ENCODE measurements at places on chromosomes 13 and 19.
A peak's percentile ranks its signal among the peaks of the same experiment; 100 is the strongest.

- DNase-seq = no peak
These were observed 368.9 kb downstream of the SLITRK6 start for GRCh38 chr13:85430216-85430794.

GRCh38 chr13:64428196-64428595 lies 2801.9 kb downstream of the PCDH9 start:
- no peak for DNase-seq

DNA sequence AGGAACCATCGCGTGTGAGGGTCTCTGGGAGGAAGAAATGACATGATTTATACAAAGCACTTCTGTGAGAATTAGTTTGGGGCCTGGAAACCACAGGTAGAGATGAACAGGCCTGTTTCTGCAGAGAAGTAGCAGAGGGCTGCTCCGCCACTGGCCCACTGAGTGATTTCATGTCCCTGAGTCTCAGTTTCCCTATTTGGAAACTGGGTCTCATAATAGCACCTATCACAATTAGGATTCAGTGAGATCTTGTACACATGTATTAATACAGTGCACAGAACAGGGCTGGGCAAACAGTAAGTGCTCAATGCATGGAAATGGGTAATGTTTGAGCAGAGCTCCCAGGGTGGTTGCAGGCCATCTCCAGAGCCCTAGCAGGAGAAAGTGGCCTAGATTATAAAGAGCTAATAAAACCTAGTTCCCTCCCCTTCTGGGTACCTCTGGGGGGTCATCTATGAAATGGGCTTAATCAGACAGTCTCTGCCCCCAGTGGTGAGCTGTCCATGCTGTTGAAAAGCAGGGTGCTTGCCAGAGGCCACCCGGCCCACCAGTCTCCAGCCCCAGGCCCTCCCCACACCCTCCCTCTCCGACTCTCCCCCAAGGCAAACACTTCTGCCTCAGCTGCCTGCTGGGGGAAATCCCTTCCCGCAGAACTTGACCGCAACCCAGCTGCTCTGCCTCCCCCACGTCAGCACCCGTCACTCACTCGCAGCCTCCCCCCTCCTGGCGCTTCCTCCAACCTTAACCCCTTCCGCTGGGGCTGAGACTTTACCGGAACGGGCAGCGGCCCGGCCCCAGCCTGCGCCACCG lies 4.5 kb downstream of the BCL3 start:
- peak; percentile 92 for DNase-seq

DNA sequence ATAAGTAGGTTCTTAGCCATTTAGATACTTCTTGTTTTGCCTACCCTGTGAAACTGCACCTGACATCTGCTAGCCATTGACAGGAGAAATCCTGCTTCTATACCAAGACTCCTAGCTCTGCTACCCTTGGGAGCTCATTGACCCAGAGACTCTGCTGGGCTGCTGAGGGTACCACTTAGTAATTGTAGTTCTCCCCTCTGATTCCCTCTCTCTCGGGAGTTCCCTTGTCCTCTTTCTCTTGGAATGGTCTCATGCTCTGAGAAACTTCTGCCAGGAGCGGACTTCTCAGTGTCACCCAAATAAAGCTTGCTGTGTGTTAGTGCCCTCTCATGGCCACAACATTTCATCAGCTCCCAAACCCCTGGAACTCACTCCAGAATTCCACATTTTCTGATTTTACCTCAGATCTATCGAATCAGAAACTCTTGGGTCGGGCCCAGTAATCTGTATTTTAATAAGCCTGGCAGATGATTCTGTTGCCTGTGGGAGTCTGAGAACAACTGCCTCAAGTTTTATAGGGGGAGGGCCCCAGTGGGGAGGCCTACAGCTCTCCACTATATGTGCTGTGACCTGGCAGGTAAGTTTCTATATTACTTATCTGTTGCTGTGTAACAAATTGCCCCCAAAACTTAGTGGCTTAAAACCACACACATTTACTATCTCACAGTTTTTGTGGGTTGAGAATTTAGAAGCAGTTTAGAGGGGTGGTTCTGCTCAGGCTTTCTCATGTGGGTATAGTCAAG lies 221.1 kb downstream of the TDRD3 start:
- DNase-seq = no peak

GRCh38 chr19:35692010-35692409 lies 12.3 kb upstream of the ZBTB32 start:
- no peak for DNase-seq

DNA sequence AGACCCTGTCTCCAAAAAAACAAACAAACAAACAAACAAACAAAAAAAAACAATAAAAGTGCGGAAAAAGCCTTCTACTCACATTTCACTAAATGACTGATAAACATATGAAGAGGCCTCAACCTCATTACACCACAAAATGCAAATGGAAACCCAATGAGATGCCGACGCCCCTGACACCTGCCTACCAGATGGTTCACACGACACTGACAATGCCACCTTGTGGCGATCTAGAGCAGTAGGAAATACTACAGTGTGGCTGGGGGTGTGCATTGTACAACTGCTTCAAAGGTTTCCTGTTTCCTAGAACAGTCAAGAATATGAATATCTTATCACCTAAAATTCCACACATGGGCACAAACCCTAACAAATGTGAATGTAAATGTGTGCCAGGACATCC lies 14.0 kb downstream of the SCGB2B2 start:
- no peak for DNase-seq

GRCh38 chr13:110350509-110350908 lies 43.4 kb downstream of the COL4A2 start:
- no peak for DNase-seq

DNA sequence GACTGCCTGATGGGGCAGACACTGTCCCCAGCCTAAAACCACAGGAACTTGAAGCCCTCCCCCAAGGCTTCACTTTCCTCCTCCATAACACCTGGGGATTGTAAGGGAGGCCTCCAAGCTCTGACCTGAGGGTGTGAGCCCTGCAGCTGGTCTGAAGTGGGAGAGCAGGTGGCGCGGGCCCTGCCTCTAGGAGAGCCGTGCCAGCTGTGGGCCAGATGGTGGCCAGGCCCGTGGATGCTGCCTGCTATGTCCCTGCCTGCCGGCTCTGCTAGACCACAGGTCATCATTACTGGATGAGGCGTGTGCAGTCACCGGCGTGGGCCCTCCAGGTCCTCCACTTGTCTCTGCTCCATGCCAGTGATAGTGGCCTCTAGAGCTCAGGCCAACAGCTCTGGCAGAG lies 3.5 kb upstream of the KLHL26 start:
- DNase-seq = no peak

DNA sequence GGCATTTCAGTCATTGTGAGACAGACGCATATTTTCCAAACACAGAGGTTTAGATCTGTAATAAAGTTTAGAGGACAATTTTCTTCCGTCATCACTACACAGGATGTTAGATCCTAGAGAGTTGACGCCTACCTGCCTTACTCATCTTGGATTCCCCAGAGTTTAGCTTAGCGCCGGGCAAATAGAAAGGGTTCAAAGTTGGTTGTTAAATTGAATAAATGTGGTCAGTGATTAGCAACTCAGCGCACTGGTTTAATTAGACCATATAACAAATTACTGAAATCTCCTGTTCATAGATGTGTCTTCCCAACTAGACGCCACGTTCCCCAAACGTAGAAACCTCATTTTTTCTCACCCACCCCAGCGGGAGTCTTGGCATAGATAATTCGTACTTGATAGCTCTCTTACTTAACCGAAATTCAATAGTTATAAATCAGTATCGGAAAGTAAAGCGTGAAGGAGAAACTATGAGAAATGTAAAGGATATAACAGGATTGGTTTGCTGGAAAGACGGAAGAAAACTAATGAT lies 726 bp upstream of the UFM1 start:
- DNase-seq = no peak

- no peak for DNase-seq
These were observed 25.8 kb downstream of the ABCC4 start for GRCh38 chr13:95275322-95276036.

GRCh38 chr19:16071072-16071691 lies 5.1 kb upstream of the TPM4 start:
- DNase-seq = no peak

- no peak for DNase-seq
These were observed 817.5 kb upstream of the SLC10A2 start for GRCh38 chr13:103883698-103884097.

- no peak for DNase-seq
These were observed 136.9 kb downstream of the USP12 start for GRCh38 chr13:27034678-27035111.

- DNase-seq = no peak
These were observed 9.1 kb upstream of the C19orf12 start for GRCh38 chr19:29724102-29724641.

GRCh38 chr19:42596391-42597072 lies 1.8 kb upstream of the CEACAM8 start:
- no peak for DNase-seq

DNA sequence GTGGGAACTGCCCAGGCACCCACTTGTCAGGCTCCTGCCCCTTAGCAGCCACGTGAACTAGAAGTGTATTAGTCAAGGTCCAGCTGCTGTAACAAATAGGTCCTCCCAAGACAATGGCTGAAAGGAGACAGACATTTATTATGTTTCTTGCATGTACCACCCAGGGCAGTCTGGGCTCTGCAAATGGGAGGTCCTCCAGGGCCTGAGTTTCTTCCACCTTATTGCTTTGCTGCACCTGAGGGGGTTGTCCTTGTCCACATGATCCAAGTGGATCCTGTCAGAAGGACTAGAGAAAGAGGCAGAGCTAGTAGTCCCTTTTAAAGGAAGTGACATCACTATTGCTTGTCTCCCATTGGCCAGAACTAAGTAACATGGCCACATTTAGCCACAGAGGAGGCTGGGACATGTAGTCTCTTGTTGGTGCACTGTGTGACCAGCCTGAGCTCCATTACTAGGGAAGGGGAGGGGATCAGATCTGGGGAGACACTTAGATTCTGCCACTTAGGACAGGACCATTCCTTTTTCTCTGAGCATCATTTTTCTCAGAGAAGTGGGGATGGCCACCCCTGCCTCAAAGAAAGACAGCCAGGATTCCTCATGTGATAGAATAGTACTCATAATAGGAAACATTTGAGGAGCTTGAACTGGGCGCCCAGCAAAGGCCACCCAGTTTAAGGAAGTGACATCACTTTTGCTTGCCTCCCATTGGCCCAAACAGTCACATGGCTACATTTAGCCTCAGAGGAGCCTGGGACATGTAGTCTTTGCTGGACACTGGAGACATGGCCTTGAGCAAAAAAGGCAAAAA lies 15.1 kb downstream of the CC2D1A start:
- DNase-seq = no peak

- no peak for DNase-seq
These were observed 35.3 kb downstream of the SOX1 start for GRCh38 chr13:112102243-112102642.

DNA sequence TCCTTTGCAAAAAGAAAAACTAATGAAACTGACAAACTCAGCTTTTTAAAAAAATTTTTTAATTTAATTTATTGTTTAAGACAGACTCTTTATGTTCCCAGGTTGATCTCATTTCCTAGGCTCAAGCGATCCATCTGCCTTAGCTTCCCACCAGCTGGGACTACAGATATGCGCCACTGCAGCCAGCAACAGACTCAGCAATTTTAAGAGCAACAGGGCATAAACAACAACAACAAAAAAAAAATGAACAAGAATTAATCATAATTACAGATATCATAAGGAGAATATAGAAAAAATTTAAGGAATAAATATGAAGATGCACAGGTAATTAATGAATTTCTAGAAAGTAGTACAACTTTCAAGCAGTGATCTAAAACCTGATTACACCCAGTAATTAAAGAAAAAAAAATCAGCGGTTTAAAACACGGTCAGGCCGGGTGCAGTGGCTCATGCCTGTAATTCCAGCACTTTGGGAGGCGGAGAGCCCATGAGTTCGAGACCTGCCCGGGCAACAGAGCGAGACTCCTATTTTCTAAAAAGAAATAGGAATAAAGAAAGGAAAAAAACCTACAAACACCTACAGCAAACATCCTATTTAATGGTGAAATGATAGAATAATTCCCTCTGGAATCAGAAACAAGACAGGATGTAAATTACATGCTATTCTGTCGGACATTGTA lies 1.4 kb downstream of the ZNF699 start:
- DNase-seq = no peak

- DNase-seq = no peak
These were observed 396.3 kb downstream of the LIG4 start for GRCh38 chr13:107819071-107819470.

DNA sequence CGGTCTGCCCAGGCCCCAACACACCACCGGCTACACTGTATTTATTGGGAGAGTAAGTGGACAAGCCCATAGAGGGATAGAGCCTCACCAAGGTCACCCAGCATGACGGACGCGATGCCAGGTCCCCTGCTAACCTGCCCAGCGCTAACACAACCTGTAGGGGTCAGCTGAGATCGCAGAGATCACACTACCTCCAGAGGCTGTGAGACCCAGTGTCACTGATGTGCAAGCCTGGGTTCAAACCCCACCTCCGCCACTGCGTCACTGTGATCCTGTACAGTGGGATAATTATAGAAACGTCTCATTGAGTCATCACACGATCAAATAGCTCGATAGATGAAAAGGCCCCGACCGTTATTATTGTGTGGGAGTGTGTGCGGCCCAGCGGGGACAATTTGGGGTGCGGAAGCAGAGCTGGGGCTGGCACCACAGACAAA lies 10.6 kb upstream of the TLE2 start:
- no peak for DNase-seq

DNA sequence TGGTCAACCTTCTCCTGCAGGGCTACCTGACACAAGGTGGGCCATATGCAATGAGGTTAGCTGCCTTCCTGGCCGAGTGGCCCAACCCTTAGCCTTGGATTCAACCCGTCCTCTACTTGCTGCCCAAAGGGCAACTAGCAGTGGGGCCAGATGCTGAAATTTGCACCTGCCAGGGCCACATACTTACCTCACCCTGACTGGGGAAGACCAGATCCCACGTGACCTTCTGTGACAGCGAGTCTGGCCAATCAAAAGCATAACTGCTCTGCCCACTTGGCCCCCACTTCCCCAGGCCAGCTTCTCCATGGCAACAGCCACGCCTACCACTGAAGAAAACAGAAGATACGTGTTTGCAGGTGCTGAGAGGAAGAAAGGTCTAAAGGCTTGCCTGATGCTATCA lies 10.9 kb downstream of the PEG3 start:
- no peak for DNase-seq

GRCh38 chr13:43874504-43875092 lies 4.9 kb downstream of the CCDC122 start:
- DNase-seq = no peak

- DNase-seq = no peak
These were observed 74.2 kb downstream of the CDK8 start for GRCh38 chr13:26327940-26328725.

DNA sequence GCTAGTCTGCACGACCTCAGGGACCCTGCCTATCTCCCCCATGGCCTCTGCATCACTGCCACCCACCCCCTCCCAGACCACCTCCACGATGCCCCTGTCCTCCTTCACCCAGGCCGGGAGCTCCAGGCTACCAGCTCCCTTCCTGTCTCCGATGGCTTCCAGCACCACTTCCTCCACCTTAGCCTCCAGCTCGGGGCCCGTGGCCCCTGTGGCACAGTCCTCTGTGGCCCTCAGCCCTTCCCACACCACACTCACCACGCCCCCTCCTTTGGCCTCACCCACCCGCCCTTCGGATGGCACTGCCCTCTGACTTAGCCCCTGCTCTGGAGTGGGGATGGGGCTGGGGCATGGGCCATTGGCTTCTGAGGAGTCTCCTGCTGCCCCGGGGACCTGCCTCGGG lies 7.2 kb downstream of the PALM3 start:
- no peak for DNase-seq

GRCh38 chr13:32866921-32867320 lies 149.3 kb upstream of the KL start:
- DNase-seq = no peak

All from kidney epithelial cell (primary cell).